ENCODE measurements at places on chromosomes 3 and 15.

DNA sequence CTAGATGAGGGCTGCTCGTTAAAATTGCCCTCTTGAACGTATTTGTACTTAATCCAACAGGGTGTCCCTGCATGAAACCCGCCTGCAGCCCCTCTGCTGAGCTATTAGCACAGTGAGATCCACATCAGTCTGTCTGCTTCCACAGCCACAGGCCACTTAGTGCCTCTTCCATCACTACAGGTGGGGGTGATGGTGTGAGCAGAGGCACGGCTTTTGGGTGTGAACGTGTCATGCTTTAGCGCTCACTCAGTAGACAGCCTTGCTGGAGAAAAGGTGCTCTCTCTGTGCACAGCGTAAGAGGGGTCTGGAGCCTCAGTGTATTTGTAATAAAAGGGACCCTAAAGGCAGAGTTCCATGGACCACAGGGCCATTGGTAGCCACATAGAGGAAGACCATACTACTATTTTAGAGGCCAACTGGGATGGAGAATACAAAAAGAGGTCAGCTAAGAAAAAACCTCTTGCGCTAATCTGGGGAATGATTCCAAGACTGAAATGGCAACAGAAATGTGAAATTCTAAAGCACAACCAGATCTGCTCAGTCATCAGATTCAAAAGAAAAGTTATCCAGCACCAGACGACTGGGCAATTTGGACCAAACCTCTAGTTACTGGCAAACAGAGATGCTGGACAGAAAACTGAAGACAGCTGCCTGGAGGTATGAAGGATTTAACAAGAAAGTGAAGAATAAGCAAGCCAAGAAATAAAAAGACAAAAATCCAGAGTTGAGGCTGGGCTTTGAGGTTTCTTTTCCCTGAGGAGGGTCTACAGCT, 120.2 kb downstream of the ATP10A start:
- no peak for DNase-seq

DNA sequence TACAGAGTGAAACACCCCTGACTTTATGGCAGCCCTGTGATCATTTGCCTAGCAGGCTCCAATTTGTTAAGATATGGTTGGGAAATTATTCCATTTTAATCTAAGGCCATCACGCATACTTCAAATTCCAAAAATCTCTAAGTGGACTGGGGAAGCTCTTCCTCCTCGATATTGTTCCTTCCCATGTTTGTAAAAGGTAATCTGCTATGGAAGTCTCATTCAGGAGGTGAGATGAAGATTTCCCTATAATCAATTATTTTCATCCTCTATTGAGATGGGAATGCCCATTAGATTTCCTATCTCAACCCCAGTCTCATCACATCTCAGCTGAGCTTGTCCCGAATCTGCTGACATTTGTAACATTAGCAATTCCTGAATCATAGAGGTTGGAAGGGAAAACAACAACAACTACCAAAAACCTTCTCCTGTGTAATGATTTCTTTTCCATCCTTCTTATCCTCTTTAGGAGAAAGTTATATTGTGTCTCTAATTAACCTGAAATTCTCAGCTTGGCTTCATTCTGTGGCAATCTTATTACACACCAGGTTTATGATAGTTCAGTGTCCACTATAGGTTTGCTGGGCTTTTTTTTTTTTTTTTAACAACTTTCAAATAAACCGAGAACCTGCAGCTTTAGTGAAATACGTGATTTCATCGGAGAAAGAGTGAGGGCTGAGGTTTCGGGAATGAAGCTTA, 2.2 kb upstream of the NR2F2 start:
- DNase-seq: no peak

DNA sequence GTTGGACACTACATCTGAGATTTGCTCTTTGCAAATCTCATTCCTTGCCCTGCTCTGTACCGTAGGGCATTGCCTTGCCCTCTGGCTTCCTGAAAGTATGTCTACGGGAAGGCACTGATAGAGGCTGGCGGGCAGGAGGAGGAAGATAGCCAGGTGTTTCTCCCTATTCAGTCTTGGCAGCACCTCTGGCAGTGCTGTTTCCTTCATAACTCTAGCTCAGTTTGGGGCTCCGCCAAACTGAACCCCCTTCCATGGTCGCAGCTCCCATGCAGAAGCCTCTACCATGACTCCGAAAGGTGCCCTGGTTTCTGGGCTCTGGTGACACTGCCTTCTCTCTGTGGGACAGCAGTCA, 122.3 kb upstream of the PRR20G start:
- no peak for DNase-seq

- DNase-seq: peak; percentile 64
Observed at GRCh38 chr3:160781402-160781801, 25.4 kb downstream of the PPM1L start.

DNA sequence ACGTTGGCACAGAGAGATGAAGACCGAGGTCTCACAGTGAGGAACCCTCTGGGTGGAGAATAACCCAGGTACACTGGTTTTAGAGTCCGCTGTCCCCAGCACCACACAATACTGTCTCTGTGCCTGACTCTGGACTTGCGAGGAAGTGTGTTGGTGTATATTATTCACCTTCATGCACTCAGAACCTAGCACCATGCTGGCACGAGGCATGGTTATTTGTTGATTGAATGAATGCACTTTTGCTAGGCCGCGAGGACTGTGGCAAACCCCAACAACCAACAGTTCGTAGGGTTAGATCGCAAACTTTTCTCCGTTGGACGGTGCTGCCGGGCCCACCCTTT, 484 bp upstream of the C3orf52 start:
- DNase-seq: no peak

DNA sequence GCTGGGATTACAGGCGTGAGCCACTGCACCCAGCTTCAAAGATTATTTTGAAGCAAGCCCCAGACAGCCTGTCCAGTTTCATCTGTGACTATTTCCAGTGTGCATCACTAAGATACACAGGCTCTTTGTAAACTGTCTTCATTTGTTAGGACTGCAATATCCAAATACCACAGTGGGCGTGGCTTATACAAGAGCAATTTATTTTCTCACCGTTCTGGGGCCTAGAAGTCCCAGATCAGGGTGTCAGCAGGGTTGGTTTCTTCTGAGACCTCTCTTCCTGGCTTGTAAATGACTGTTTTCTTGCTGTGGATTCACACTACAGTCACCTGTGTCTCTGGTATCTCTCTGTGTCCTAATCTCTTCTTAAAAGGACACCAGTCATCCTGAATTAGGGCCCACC, 59.7 kb downstream of the RLBP1 start:
- no peak for DNase-seq

DNA sequence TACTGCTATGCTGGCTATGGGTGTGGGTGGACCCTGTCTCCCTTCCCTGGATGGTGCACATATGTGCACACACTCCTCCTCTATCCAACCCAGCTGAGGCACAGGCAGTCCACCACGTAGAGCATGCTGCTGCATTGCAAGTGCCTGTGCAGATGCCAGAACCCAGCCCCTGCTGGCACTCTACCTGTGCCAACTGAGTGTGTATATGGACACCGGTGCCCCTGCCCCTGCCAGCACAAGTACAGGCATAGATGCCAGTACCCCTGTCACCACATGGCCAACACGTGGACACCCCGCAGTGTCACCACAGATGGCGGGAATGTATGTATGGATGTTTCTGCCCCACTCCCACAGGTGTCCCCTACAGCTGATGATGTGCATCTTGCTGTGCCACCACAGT, 216.5 kb downstream of the ISL2 start:
- DNase-seq: no peak

DNA sequence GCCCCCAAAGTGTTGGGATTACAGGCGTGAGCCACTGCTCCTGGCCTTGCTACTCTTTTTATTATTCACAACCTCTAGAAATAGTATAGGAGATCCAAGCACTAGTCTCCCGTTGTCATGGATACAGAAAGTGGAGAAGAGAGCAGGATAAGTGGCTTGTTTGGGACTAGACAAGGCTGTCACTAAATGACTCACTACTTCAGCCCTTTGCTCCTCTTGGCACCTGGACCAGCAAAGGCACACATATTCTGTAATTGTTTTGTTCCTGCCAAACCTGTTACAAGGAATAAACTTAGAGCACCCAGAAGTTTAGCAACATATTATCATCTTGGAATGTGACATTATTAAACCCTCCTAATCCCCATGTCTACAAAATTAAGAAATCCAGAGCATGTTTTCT, 427.2 kb upstream of the THBS1 start:
- no peak for DNase-seq

GRCh38 chr3:69710153-69710977, 28.9 kb upstream of the MITF start:
- DNase-seq: no peak

- no peak for DNase-seq
Observed at GRCh38 chr3:14516738-14517345, 23.3 kb downstream of the GRIP2 start.

DNA sequence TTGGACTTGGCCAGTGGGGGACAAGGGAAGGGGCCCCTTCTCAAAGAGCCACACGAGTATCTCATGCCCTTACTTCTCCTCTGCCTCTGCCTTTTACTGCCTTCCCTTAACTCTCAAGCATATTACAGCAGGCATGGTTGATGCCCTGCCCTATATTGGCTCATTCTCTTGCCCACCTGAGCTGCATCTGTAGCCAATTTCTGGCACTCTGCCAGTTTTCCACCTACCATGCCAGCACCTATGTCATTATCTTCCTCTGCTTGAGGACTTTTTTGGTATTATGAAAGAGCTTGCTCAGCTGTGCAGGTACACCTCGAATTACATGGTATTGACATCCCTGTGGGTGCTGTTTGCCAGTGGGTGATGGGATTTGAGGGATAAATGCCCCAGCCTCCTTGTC, 181.8 kb downstream of the OXSM start:
- DNase-seq: no peak

DNA sequence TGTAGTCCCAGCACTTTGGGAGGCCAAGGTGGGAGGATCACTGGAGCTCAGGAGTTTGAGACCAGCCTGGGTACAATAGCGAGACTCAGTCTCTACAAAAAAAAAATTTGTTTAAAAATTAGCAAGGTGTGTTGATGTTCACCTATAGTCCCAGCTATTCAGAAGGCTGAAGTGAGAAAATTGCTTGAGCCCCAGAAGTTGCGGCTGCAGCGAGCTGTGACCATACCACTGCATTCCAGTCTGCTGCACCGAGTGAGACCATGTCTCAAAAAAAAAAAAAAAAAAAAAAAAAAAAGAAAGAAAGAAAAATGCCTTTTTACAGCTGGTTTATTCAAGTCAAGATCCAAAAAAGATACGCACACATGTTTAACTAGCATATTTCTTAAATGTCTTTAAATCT, 17.0 kb upstream of the MUC20 start:
- DNase-seq: no peak

DNA sequence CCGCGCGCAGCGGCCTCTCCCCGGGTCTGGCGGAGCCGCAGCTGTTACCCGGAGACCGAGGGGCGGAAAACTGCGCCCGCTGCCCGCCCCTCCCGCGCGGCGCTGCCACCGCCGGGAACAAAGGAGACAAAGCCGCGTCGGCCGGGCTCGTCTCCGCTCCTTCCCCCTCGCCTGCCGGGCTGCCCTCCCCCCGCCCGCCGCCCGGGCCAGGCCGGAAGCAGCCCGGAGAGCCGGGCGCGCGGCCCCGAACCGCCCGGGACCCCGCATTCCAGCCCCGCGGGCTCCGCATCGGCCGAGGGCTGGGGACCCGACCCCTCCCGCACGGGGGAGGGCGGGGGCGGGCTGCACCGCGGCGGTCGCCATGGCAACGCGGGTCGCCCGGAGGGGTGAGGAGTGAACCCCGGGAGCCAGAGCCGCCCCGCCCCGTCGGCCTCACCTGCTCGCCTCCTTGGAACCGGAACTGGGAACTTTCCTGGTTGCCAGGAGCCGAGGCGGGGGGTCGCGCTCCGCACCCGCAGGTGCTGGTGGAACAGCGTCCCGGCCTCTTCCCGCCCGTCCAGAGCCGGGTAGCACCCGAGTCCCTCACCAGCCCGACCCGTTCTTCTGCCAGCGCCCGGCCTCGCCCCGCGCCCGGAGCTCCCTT, 448 bp downstream of the PLXNB1 start:
- no peak for DNase-seq

DNA sequence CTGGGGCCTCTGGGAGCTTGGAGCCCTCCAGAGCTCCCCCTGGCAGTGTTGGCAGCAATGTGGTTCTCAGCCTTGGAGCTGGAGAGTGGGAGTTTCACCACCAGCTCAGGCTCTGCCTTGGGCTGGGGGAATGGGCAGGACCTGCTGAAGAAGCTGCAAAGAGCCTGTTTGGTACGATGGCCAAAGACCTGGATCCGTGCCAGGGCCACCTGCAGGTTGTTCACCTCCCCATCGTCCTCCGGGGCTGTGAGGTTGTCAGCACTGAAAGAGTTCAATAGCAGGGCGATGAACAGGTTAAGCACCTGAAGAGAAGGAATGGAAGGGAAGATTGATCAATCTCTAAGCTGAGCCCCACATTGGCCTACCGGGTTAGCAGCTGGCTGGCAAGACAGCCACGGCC, 77.3 kb upstream of the SCN5A start:
- no peak for DNase-seq

- DNase-seq: no peak
Observed at GRCh38 chr3:151346292-151346691, 16.9 kb upstream of the P2RY13 start.

Measured in NCI-H1436 treated with DMSO at 0.1 percent for 48 hours (cell line).